ENCODE measurements at places on chromosomes 12 and 14. TPM values are rescaled to one million over a fixed set of nuclear protein-coding genes. Genes with fewer than 3 reads are reported as not detected.

DNA sequence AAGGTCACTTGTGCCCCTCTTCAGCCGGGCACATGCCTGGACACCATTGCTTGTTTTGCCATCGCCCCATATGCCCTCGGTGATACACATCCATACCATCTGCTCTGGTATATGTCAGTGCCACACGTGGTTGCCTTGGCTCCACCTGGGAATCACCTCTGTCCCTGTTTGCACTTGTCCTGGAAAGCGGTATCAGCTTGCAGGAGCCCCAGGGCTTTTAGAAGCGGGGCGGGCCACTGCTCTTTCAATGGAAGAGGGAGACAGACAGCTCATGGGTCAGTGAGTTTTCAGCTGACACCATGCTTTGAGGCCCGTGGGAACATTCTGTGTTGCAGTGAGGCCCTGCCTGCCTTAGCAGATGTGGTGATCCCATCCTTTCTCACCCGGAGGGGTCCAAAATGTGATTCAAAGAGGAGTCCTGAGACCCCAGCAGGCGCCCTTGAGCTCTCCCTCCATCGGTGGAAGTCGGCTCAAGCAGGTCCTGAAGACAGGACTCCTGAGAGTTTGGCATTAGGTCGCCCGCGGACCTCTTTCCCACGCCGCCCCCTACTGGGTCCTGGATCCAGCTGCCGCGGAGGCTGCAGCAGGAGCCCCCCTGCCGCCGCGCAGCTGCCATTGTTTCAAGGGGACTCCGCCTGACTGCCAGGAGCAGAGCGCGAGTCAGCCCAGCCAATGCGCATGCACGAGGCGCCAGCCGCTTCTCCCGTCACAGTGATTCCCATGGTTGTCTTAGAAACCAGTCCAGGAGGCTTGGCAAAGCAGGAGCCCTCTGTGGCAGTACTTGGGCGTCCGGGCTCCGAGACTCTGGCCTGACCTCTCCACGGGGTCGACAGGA lies 773.2 kb upstream of the ALG10B start:
- no peak for DNase-seq

STYK1 gene
- 0.83 TPM for polyA plus RNA-seq

DNA sequence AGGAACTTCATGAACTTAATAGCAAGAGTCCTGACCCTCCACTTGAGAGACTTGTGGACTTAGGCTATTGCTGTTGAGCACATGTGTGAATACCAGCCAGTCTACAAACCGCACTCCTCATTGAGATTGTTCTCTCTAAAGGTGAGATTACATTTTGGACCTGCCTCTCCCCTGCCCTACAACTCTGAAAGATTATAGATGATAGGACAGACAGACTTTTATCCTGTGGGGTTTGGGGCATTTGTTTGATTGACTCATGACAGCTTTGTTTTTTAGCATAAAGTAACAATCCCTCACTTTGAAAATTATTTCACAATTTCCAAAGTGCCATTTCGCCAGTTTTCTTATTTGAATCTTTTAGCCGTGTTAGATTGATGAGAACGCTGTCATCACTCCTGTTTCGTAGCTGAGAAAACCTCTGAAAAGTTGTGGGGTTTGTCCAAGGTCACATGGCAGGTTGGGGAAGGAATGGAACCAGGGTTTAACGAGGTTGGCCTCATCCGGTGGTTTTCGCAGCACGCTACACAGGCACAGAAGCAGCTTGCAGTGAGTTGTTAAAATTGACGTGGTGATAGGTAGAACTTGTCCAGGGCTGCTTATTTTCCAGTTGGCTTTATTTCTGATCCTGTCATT lies 836 bp downstream of the EVL start:
- DNase-seq: no peak

- no peak for DNase-seq
Observed at GRCh38 chr12:109871668-109872314, 8.6 kb downstream of the GLTP start.

GRCh38 chr12:52871291-52872039 lies 22.7 kb upstream of the KRT78 start:
- no peak for DNase-seq

All from left kidney (tissue), 8 donors.